ENCODE measurements at places on chromosomes 11 and 22. TPM values are rescaled to one million over a fixed set of nuclear protein-coding genes. Genes with fewer than 3 reads are reported as not detected.
A peak's percentile ranks its signal among the peaks of the same experiment; 100 is the strongest.

DNA sequence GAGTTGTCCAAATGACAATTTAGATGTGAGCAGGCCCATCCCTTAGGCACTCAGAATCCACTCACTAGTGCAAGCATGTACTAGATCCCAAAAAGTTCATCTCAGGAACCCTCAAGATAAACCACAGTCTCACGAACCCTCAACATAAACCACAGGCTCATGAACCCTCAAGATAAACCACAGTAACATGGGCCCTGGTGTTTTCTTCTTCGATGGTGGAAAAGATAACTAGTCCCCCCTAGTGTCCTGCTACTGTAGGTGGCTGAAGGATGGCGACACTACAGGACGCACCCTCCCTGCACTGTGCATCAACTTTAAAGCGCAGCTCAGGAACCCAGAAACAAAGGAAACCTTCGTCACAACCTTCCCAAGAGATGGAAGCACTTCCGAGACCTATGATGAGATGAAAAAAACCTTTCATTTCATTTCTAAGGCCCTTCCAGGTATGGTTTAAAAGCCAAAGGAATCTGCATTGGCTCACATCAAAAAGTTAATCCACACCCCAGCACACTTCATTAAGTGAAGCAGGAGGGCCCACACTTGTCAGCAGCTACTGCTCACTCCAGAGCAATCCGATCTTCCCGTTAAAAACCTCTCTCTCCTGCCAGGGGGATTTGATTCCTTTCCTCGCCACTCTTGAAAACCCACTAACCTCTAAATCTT is 2.4 kb downstream of the LARGE1 start:
- DNase-seq = no peak

Gene EXT2
- total RNA-seq = 22.9 TPM

GRCh38 chr11:117684731-117685130 is 112.3 kb downstream of the DSCAML1 start:
- DNase-seq = no peak

DNA sequence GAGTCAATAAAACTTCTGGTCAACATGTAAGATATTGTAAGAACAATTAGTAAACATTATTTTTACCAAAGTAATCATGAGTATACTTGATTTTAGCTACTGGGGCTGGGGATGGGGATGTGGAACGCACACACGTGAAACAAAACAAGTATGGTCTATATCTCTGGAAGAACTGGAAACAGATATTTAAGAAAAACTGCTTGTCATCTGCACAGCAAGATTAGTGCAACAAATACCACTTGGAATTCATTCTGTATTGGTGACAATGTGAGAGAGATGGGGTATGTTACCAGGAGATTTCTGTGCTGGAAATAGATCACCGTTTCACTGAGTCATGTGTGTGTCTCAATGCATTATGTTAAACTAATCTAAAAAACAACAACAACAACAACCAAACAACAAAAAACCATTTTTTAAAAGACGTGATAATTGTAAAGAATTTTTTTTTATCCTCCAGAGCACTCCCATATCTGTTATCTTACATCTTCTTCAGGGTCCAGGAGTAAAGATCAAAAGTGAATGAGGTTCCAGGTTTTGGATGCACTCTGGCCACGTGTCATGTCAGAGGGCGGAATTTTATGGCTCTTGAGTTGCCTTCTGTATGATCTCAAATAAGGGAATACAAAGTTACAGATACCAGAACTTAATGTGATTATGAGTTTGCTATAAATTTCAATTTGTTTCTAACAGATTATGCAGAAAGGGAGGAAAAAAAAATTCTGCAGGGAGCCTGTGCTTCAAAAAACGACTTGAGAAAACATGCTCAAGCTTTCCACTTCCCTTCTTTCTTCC is 153.0 kb downstream of the BBOX1 start:
- no peak for DNase-seq

Gene MRPL40
- total RNA-seq = 27.8 TPM

DNA sequence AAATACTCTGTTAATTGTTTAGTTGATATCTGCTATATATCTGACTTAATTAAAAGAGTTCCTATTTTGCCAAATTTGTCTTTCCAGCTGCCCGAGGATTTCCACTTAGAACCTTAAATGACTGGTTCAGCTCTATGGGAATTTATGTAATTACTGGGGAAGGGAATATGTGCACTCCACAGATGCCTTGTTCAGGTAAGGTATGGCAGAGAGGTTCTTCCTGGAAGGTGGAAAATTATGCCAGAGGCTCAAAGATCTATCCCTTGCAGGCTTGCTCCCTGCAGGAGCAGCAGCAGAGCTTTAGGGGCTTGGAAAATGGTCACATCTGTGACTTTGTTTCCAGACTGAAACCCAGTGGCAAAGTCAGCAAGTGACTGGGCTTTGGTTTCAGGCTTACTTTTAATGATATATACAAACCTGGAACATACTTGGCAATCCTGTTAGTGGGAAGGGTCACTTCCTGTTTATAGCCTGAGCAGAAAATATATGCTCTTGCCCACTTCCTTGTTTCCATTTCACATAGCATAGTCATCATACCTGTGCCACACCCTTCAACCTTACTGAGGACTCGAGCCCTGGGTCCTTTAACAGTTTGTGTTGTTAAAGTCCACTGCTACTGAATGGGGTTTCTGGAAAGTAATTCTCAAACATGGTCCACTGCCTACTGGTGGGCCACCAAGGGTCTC is 23.7 kb downstream of the WBP2NL start:
- no peak for DNase-seq

DNA sequence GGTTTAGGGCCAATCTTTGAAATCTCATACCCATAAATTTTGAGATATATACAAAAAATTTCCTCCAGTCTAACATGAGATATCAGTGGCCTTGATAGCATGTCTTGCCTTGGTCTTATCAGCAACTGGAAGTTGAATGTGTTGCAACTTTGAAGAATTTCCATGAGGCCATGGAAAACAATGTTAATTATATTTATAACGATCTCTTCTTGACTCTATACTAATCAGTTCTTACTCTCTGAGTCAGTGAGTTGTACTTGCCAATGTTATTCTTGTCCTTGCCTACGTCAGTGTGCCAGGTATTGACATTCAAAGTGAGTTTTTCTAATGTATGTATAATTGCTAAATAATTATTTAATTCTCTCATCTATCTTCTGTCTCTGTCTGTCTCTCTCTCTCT is 535.1 kb downstream of the KCNA4 start:
- no peak for DNase-seq

DNA sequence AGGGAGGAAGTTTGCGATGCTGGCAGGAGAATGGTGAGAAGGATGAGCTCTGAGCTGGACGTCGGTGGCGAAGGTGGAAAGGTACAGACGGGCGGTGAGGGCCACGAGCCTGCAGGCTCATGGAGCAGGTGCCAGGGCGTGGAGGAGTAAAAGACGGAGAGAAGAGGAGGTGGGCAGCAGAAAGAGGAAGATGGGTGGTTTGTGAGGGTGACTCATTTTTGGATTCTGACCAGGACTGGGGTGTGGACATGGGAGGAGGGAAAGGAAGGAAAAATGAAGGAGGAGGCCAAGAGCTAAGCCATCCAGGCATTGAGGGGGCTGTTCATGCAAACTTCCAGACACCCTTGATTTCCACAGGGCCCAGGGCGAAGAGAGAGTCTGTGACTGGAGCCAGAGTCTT is 3.5 kb downstream of the ZDHHC24 start:
- no peak for DNase-seq

DNA sequence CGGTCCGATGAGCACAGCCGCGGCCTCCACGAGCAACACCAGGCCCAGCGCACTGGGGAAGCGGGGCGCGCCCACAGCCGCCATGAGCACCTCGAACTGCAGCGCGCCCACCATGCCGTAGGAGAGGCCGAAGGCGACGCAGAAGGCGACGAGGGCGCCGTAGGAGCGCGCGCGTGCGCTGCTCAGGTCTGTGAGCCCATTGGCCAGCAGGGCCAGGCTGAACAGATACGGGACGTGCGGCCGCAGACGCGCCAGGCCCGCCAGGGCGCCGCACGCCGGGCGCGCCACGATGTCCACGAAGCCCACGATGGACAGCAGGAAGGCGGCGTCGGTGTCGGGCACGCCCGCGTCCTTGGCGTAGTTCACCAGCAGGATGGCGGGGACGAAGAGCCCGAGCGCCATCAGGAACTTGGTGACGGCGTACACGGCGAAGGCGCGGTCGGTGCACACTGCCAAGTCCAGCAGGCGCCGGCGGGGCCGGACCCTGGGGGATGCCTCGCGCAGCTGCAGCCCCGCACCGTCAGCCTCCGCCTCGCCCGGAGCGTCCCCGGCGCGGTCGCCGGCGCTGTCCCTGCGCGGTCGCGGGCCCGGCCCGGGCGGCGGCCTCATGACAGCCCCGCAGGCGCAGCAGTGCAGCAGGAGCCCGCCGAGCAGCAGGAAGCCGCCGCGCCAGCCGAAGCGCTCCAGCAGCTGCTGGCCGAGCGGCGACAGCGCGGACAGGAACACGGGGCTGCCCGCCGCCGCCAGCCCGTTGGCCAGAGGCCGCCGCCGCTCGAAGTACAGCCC is 2.9 kb downstream of the SLC16A8 start:
- DNase-seq = no peak

GRCh38 chr11:45045683-45046471 is 95.2 kb upstream of the TP53I11 start:
- peak; percentile 52 for DNase-seq

GRCh38 chr22:36470162-36470993 is 11.1 kb downstream of the TXN2 start:
- peak; percentile 81 for DNase-seq

- DNase-seq = no peak
Measured at GRCh38 chr11:92225125-92225567, 528 bp downstream of the FAT3 start.

DNA sequence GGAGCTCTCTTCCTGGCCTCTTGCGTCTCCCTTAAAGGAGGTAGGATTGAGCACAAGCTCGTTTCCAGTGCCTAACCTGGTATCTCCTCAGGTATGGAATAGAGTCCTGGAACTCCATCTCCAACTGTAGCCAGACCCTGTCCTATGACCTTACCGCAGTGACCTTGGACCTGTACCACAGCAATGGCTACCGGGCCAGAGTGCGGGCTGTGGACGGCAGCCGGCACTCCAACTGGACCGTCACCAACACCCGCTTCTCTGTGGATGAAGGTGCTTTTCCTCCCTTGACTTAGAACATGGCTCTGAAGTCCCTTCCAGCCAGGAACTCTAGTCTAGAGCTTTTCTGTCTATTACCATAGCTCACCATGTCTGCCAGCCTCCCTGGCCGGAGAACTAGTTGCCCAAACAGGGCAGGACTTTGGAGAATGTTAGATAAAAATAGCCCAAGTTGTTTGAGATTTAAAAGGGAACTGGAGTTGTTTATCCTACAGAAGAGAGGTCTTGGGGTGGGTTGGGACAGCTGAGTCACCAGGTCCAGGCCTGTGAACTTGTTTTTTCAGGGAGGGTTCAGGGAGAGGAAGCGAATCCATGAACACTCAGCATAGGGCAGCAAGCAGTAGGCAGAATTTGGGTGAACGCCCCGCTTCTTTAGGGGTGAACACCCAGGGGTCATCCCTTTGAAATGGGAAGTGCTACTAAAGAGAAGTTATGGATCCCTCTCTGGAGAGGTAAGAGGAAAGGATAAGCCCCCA is 3.3 kb downstream of the IL10RA start:
- DNase-seq = no peak

Gene FOLH1
- total RNA-seq = 17.9 TPM

DNA sequence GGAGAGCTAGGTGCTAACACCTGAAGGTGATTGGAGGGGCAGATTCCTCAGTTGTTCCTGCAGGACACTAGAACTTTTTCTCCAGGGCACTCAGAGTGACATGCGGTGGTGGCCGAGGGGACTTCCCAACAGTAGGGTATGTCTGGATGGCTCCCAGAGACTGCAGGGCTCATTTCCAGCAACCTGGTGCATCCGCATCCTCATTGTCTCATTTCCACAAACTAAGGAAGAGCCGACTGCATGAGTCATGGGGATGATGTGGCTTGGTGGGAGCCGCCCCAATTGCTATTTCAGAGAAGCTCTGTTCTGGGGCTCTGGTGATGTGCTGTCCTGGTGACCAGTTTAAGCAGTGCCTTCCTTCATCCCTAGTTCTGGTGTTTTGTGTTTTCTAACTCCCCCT is 2.8 kb upstream of the ROBO4 start:
- DNase-seq = no peak

GRCh38 chr22:27130906-27131305 is 473.5 kb downstream of the MIAT start:
- DNase-seq = no peak

- DNase-seq = no peak
Measured at GRCh38 chr11:85643191-85643614, 4.6 kb upstream of the TMEM126A start.

GRCh38 chr22:48416396-48417224 is 1411.1 kb downstream of the BRD1 start:
- no peak for DNase-seq
